ENCODE measurements at places on chromosomes 2 and 18.
A peak's percentile ranks its signal among the peaks of the same experiment; 100 is the strongest.

- DNase-seq, result no peak
These were observed 142.0 kb downstream of the NR4A2 start for GRCh38 chr2:156190517-156190916.

DNA sequence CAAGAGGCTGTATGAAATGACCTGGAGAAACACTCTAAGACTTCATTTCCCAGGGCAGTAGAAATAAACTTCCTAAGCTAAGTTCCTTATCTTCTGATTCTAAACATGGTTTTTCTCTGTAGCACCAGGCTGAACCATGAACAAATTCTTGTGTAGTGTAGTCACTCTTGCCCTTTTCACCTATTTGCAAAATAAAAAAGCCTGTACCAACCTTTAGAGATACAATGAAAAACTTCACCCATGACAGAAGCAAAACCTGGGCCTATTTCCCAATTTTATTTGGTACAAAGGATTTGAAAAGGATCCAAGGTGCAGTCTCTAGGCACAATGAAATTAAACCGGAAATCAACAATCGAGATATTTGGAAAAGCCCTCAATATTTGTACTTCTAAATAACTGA, 43.6 kb downstream of the POLR1A start:
- DNase-seq, result no peak

DNA sequence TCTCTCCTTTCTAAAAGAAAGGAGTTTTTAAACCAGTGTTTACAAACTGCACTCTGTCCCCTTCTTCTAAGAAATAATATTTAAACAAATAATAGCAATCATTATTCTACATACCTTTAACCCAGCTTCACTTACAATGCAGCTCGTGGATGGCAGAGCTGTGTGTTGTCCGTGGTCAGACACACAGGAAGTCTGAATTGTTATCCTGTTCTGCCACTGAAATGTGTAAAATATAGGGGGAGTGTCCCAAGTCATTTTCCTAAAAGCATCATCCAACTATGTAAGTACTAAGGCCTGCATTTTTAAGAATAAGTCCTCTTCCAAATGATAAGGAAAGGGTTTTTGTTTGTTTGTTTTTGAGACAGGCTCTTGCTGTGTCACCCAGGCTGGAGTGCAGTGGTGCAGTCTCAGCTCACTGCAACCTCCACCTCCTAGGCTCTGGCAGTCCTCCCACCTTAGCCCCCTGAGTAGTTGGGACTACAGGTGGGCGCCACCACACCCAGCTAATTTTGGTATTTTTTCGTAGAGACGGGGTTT, 2.7 kb upstream of the PPP4R1 start:
- DNase-seq, result no peak

GRCh38 chr2:58686776-58687175, 445.7 kb upstream of the FANCL start:
- no peak for DNase-seq

GRCh38 chr18:73715210-73715670, 432.4 kb downstream of the FBXO15 start:
- DNase-seq, result no peak

DNA sequence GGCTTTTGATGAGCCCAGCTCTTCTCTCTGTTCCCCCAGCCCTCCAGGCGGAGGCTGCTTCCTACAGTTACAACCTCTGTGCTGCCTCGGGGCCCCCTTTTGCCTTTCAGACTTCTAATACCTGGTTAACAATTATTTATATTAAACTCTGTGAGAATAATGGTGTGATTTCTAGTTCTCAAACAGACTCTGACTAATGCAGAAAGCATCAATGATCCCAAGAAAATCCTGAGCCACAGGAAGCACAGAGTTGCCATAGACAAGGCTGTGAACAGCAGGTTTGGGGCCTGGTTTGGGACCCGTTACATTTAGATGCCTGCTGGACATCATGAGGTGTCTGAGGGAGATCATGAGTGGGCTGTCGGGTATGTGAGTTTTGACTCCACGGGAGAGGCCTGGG, 37.4 kb upstream of the MYO3B start:
- DNase-seq, result no peak

GRCh38 chr2:102345329-102345920, 10.2 kb upstream of the IL18R1 start:
- no peak for DNase-seq

DNA sequence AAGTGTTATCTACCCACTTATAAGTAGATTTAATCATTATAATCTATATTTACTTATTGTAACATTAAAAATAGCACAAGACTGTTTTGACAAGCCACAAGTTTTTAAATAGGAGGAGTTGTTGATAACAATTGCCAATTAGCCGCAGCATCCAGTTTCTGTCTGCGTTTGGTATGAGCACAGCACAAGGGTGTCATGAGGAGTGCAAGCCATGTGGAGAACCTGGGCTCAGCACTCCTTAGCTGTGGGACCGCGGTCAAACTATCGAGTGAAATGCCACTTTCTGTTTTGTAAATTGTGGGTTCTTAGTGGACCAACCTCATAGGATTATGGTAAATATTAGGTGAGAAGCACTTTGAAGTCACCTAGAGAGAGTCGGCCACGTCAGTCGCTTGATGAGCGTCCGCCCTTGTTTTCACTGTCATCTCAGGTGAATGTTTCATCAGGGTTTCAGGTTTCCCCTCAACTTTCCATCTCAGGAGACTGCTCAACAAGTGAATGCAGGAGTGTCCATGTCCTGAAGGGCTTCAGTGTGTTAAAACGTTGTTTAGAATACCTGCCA, 294.5 kb downstream of the ZNF407 start:
- no peak for DNase-seq

- no peak for DNase-seq
These were observed 124.3 kb upstream of the FOSL2 start for GRCh38 chr2:28268386-28268785.

DNA sequence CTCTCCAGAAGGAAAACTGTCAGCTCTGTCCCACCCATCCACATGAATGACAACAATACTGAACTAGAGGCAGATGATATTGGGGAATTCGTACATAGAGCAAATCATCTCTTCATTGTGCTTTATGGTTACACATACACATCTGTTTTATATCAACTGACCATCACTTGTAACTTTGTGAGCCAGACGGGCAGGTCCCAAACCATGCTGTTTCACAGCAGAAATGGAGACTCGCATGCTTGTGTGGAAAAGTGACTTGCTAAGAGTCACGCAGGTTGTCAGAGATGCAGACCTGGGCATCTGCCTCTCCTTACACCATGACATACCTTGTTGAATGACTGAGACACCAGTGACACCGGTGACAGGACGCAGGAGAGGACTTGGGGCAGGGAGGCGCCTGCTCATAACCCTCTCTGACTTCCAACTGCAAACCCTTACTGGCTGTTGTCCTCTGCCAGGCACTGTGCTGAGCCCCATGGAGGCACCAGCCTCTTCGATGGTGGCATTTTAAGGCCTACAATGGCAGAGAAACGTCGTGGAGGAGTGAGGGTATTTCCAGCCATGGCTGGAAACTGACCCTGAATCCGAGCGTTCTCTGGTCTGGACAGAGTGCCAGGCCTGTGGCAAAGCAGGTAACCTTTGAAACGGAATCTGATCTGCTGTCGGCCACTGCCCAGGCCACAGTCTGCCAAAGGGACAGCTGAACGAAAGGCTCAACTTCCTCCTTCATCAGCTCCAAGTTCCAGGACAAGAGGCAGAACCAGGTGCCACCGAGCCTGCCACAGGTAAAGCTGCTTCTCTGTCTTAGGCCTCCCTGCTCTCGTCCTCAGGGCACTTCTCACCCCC, 26.9 kb upstream of the ROCK2 start:
- DNase-seq, result no peak

DNA sequence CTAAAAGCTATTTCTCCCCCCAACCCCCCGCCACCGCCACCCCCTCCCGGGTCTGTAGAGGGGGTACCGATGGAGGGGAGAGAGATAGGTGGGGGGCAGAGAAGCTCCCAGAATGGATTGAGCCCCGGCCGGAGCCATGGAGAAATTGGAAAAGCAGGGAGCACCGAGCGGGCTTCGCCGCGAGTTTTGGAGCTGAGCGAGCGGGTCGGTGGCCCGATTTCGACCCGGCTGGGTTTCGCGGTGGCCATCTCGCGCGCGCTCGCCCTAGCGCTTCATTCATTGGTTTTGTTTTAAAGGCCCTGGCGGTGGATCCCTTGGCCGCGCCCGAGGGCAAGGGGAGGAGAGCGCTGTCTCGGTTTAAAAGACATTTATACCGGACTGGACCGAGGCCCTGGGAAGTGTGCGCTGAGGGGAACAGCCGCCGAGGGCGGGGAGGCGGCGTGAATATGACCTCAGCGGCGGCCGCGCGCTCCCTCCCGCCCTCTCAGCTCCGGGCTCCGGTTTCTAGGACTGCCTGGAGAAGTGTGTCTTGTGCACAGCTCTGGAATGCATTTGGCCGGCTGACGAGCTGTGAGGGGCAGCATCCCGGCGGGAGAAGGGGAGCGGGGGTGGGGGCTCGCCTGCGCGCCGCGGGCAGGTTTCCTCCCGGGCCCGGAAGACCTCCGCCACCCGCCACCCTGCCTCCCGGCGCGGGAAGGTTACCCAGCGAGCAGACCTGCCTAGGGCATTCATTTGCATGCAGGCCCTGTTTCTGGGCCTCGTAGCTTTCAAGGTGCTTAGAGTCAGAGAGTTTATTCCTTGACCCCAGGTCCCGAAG, 1.7 kb upstream of the SMAD7 start:
- DNase-seq, result peak; percentile 59

DNA sequence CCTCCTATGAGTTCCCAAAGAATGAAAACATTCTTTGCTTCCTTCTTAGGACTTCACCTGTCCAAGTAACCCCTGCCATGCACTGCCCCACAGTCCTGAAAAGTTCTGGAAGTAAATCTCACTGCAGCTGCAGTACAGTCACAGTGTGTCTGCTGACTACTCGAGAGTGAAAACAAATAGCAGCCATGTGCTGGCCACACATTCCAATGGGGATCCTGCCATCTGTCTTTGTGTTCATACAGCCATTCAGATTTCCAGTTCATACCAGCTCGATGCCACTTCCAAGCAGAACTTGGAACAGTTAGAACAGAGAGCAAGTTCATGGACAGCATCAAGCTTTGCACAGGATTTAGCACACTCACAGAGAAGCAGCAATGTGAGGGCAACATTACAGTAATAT, 629.9 kb upstream of the ACVR2A start:
- no peak for DNase-seq

DNA sequence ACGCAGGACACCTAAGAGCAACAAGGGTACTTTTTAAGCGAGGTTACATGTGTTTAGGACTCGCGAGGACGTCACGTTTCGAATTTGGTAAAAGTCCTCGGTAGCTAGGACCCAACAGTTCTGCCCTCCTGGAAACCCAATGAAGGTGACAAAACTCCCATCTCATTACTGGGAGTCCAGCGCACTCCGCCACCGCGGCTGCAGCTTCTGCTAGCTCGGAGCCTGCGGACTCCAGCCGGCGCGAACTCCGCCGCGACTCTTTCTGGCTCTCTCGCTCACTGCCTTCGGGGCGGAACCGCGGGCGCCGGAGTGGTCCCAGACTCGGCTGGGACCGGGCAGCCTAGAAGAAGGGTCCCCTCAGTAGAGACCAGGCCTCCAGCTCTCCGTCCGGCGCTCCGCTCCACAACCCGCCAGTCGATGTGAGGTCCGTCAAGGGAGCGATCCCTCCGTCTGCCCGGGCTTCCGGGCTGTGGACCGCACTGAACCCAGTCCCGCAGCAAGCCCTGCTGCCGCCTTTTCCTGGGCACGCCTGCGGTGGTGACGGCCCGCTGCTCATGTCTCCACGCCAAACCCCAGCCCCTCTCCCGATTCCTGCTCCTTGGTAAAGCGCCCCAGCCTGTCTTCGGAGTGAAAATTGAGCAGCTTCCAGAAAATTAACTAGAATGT, 3.0 kb upstream of the OSR1 start:
- no peak for DNase-seq

- DNase-seq, result no peak
These were observed 65.3 kb upstream of the OTOS start for GRCh38 chr2:240205772-240206171.

- DNase-seq, result no peak
These were observed 99.0 kb downstream of the NETO1 start for GRCh38 chr18:72768681-72769229.

All from stimulated activated naive CD4-positive, alpha-beta T cell treated with Interleukin-2 at 50 U/mL for 16 hours (primary cell).